ENCODE measurements at places on chromosomes 12 and 14.

- no peak for DNase-seq
Measured at GRCh38 chr14:100691395-100692056, 35.2 kb upstream of the DLK1 start.

- no peak for DNase-seq
Measured at GRCh38 chr14:50783563-50783962, 47.4 kb downstream of the NIN start.

DNA sequence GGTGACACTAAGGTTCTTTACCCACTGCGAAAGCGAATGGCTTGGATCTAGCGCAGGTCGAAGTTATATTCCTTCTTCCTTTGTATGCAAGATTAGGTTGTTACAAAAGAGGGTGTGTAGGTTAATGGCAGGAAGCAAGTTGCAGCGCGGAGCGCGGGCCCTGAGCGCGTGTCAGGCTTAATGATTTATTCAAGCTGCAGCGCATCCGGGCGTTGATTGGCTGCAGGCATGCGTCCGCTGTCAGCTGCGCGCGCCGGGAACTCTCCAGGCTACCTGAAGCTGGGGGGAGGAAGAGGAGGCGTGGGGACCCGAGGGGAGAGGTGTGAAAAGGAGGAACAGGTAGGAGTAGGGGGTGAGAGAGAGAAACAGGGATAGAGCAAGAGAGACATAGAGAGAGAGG lies 7.4 kb downstream of the ASCL1 start:
- DNase-seq, result no peak

- DNase-seq, result no peak
Measured at GRCh38 chr14:100782516-100783320, 43.2 kb upstream of the MEG3 start.

DNA sequence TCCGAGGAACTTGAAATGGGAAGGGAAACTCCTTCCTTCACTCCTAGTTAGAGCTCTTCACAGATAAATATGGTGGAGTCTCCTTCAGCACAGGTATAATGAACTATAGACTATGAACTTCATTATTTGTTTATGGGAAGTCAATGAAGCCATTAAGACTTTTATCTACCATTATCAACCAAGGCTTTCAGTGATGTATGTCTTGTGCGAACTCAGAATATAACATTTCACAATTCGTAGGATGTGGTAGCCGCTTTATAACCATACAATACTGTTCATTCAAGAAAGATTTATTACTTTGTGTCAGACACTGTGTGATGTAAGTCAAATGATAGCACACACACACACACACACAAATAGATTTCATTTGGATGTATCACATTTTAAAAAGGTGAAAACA lies 24.8 kb upstream of the ETNK1 start:
- no peak for DNase-seq

- no peak for DNase-seq
Measured at GRCh38 chr12:89326239-89327040, 25.9 kb downstream of the DUSP6 start.

DNA sequence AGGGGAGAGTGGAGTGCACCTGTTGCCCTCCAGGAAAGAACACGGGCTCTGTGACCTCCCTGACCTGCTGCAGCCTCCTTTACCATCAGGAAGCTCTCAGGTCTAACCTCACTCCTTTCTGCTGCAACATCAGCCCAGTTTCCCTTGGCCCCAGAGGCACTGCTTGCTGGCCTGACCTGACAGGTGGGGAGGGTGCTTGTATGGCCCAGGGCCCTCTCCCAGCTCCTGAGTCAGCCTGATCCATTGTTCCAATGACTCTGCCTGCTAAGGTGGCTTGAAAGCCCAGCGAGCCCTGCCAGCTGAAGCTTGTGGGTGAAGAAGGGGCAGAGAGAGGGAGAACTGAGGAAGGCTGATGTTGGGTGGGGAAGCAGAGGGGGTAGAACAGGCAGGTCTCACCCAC lies 13.2 kb upstream of the KRT78 start:
- DNase-seq, result no peak

GRCh38 chr12:85301051-85301450 lies 21.0 kb downstream of the ALX1 start:
- no peak for DNase-seq

DNA sequence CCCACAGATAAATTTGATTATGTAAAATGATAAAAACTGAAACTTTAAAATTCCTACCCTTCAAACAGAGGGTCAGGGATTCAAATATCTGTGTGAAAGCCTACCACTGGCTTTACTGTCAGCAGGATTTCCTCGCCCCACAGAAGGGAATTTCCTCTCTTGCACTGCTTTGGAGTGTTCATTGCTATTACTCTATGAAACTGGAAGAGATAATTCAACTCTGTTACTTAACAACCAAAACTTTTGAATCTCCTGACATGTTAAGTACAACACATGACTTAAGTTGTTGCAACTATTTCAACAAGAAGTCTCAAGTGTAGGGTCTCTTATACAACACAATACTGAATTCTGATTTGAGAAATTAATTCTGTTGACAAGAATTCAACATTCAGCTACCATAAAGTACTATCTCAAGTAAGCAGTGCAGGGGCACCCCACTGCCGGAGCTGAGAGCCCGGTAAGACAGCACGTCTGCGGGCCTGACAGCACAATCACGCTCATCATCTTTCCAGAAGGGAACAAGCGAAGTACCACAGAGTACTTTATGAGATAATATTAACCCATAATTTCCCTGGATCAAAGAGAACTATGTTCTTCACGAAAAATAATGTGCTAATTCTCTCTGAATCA lies 22.9 kb downstream of the DICER1 start:
- no peak for DNase-seq

DNA sequence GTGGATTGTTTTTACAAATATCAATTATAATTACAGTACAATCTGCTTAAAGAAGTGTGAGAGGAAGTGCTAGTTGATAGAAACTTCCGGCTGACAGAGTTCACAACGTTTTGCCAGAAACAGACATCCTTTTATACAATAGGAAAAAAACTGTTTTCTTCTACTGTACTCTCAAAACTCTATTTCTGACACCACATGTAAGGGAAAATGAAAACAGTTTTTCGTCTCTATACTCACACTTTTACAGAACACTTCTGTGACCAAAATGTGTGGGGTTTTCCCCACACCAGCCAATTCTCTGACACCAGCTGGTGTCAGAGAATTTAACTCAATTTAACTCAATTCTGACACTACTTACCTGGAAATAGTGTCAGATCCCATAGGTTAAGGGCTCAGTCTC lies 24.2 kb upstream of the HIF1A start:
- DNase-seq, result no peak

DNA sequence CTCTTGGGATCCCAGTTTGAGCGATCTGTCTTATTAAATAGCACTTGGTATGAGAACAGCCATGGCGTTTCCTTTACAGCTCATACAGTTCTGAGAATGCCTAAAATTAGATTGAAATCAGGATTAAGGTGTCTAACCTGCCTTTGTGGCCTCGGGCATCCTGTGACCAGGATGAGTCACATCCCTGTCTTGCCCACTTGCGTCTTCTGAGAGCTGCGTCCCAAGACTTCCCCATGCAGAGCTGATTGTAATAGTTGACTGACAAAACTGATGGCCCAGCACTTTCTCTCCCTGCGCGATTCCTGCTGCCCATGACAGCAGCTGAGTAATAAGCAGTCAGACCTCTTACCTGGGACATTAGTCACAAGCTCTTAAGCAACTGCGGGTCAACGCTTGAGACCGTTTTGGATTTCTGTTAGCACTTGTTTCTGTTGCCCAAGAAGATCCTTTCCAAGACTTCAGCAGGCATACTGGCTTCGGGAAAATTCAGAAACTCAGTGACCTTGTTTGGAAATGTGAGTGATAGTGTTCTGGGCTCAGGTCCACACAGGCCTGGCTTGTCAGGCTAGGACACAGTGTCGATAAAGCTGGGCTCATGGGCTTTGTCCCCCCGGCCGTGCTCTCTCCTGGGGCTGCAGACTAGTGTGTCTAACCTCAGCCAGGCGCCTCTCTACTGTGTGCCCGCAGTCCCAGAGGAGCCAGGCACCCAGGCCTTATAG lies 169.9 kb upstream of the HIF1A start:
- no peak for DNase-seq

GRCh38 chr14:22466491-22466890 lies 122.5 kb downstream of the DAD1 start:
- DNase-seq, result no peak

DNA sequence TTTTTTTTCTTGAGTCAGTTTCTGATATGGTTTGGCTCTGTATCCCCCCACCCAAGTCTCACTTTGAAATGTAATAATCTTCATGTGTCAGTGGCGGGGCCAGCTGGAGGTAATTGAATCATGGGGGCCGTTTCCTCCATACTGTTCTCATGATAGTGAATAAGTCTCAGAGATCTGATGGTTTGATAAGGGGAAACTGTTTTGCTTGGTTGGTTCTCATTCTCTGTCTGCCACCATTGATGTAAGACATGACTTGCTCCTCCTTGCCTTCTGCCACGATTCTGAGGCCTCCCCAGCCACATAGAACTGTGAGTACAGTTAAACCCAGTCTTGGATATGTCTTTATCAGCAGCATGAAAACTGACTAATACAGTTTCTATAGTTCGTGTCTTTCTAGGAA lies 42.9 kb downstream of the WNK1 start:
- DNase-seq, result peak; percentile 56

- no peak for DNase-seq
Measured at GRCh38 chr14:75915045-75915444, 66.8 kb downstream of the TGFB3 start.

GRCh38 chr12:49941556-49942511 lies 8.7 kb upstream of the AQP2 start:
- no peak for DNase-seq

DNA sequence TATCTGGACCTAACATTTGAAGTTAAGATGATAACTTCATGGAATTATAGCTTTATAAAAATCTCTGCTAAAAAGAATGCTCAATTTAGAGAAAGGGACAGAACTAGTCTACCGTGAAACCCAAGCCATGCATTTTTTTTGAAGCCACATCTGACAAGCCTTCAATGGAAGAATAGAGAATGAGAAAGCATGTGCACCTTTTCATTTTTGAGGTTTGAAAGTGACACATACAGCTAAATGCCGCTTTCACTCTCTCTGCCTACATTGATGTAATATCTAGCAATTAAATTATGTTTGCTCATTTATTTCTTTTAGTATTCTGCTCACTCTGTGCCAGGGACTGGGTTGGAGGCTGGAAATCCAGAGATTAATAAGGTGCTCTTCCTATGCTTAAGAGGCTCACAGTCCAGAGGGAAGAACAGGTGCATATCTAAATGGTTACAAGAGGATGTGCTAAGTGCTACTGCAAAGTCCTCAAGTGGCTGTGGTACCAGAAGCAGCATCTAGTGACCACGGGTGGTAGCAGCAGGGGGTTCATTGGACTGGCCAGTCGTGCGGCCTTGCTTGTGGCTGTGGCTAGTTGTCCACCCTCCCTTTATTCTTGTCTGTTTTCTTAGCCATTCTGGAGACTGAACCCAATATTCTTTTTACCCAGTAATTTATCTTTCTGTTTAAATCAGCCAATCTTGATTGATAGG lies 60.4 kb downstream of the PPP1R36 start:
- no peak for DNase-seq

DNA sequence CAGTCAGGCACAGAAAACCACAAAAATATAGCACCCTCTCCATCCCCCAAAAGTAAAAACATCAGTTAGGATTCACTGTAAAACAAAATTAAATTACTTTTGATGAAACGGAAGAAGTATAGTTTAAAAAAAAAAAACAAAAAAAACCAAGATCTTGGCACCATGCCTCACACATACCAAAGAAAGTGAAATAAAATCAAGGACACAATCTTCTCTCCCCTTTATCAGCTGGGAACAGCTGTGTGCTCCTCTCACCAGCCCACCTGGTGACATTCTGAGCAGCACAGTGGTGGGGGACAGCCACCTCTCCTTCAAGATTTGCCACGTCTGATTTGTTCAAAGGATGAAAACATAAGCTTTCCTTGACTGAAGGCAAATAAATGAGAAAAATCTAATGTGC lies 55.5 kb downstream of the ESR2 start:
- no peak for DNase-seq

DNA sequence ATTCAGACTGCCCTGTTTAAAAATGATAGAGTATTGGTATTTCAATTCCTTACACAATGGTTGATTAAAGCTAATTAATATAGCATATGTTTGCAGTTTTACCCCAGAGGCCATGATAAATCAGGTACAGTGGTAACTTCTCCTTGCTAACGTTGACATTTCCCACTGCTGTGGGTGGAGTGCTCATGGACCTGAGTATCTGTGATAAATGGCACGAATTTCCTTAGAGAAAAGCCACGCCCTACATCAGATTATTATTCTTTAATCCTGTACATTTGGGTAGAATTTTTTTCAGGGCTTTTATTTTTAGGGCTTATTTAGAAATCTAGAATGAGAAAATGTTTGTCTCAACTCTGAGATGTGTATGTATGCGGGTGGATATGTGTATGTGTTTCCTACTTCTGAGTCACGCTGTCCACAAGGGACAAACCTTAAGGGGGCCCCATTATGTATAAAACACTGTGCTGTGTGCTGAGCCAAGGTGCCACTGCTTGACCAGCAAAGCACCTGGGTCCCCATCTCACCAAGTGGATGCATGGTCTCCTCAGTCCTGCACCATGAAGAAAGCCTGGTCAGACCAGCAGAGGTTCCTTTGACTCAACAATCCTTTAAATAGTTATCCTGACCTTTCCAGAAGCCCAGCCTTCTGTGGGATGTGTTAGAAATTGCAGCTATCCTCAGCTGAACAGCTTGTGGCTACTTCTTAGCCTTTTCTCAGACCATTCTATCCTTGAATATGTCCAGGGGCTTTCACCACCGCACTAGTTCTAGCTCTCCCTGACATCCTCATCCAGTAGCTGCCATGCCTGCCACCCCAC lies 57.9 kb upstream of the STK38L start:
- no peak for DNase-seq

DNA sequence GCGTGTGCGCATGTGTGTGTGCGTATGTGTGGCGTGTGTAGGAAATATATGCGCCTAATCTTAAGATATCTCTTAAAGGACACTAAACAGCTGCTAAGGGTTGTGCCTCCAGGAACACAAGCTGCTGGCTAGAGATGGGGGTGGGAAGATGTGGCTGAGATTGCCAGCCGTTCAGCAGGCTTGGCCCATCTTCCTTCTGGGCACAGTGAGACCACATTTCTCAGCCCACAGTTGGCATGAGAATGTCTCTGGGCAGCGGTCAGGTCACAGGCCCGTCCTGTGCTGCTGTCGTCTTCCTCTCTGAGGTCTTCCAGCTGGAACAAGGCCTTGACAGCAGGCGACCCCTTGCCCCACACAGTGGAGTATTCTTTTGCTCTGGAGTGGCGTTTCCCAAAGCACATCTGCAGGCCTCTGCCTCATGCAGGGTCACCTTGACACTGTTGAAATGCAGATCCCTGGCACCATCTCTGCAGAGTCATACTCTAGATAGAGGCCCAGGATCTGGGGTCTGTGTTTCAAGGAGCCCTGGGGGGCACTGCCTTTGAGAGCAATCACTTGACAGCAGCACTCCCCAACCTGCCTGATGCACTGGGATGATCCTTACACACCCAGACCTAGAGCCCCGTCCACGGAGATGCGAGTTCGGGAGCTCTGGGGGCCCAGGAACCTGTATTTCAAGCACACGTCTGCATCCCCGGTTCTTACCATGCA lies 335.5 kb upstream of the SFSWAP start:
- no peak for DNase-seq
